Tibial artery (tissue), 4 donors: ENCODE measurements at places on chromosomes 3 and 15.

- H3K27me3 ChIP-seq: no peaks in the 10 kb centered on the region
- H3K4me1 ChIP-seq: no peaks in the 10 kb centered on the region
These were observed 53.5 kb downstream of the BFSP2 start for GRCh38 chr3:133453383-133453782.

GRCh38 chr3:21067031-21067813 is 683.8 kb downstream of the ZNF385D start:
- H3K4me1 ChIP-seq: no peaks in the 10 kb centered on the region
- no peak overlapping the region for H3K4me3 ChIP-seq
- no peaks in the 10 kb centered on the region for H3K36me3 ChIP-seq
- no peak for DNase-seq
- H3K27ac ChIP-seq: no peak overlapping the region
- H3K27me3 ChIP-seq: no peaks in the 10 kb centered on the region

GRCh38 chr15:81387621-81388435 is 13.8 kb upstream of the TMC3 start:
- H3K27me3 ChIP-seq: no peaks in the 10 kb centered on the region
- H3K27ac ChIP-seq: no peak overlapping the region
- H3K36me3 ChIP-seq: no peaks in the 10 kb centered on the region
- no peak for DNase-seq

DNA sequence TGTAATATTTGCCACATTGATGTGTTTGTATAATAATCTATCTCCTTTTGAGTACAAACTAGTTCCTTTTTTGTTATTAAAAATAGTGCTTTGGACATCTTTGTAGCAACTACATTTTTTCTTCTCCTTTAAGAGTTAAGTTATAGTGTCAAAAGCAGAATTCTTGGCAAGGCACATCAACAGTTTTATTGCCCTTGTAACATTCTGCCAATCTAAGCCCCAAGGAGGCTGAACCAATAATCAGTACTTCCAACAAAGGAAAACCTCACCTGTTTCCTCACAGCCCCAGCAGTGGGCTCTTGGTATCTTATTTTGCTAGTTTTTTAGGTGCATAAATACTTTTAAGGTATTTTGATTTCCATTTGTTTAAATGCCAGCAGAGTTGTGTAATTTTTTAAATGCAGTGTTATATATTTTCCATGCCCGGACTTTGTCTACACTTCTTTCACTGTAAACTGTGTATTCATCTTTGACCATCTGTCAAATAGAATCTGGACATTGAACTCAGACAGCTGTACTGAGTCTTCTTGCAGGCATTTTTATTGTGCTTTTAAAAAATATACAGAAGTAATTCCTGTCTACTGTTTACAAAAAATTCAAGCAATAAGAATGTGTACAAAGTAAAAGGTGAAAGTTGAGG is 101.0 kb downstream of the MYLK start:
- peaks cover 36% of the 10 kb centered on the region for H3K4me1 ChIP-seq
- H3K36me3 ChIP-seq: no peaks in the 10 kb centered on the region
- H3K4me3 ChIP-seq: no peak overlapping the region

DNA sequence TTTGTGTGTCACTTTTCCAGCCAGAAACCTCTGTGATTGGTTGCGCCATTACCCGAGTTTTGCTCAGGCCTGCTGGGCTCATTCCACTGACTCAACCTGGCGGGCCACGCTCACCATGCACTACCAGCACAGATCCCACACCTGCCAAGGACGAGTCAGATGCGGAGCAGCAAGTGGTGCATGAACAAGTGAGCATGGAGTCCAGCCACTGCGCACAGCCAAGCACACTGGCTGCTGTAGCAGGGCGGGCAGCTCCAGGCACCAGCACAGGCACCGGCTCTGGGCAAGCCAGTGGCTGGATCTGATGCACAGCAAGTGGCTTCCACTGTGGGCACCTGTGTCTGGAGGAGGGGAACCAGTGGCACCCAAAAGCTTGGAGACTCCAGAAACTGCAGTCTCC is 110.4 kb downstream of the CBLB start:
- no peak overlapping the region for H3K27ac ChIP-seq
- peaks cover under 1% of the 10 kb centered on the region for H3K4me1 ChIP-seq
- H3K27me3 ChIP-seq: no peaks in the 10 kb centered on the region
- no peak overlapping the region for H3K4me3 ChIP-seq
- DNase-seq: no peak
- H3K36me3 ChIP-seq: peaks cover 33% of the 10 kb centered on the region

DNA sequence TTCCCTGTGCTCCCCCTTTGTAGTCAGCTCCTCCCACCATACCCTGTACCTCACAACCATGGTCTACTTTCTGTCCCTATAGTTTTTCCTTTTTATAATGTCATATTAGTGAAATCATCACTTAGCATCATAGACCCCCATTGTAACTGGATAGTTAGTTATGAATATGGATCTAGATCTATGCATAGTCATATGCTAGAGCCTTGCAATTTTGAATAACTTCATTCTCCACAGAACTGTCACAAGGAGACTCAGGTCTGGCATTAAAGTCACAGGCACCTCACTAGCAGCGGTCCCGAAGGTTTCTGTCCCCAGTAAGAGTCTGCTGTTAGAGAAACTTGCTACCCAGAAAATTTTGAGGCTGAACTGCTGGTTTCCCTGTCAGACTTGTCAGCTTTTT is 102.0 kb upstream of the NUDT16 start:
- peaks cover 3% of the 10 kb centered on the region for H3K4me1 ChIP-seq
- no peaks in the 10 kb centered on the region for H3K36me3 ChIP-seq
- no peak overlapping the region for H3K4me3 ChIP-seq
- H3K27me3 ChIP-seq: no peaks in the 10 kb centered on the region
- no peak for DNase-seq
